ENCODE measurements at places on chromosomes 6 and 20. TPM values are rescaled to one million over a fixed set of nuclear protein-coding genes. Genes with fewer than 3 reads are reported as not detected.

The RBBP8NL gene
- not detected for polyA plus RNA-seq

The MRAP2 gene
- polyA plus RNA-seq = 0.03 TPM

The AIG1 gene
- polyA plus RNA-seq = 19.8 TPM

DNA sequence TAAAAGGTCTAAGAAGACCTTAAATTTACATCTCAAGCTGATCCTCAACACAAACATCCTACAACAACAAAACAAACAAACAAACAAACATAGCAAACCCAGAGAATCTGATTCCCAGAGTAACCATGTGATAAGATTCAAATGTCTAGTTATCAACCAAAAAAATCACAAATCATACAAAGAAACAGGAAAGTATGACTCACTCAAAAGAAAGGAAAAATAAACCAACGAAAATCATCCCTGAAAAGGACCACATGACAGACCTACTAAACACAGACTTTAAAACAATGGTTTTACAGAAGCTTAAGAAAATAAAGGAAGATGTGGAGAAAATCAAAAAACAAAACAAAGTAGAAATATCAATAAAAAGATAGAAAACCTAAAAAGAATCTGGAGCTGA lies 18.1 kb downstream of the VNN1 start:
- no peak for DNase-seq

GRCh38 chr6:2237001-2237400 lies 8.4 kb downstream of the GMDS start:
- DNase-seq = peak; percentile 98

GRCh38 chr6:130372786-130373185 lies 7.0 kb downstream of the TMEM200A start:
- peak; percentile 58 for DNase-seq

DNA sequence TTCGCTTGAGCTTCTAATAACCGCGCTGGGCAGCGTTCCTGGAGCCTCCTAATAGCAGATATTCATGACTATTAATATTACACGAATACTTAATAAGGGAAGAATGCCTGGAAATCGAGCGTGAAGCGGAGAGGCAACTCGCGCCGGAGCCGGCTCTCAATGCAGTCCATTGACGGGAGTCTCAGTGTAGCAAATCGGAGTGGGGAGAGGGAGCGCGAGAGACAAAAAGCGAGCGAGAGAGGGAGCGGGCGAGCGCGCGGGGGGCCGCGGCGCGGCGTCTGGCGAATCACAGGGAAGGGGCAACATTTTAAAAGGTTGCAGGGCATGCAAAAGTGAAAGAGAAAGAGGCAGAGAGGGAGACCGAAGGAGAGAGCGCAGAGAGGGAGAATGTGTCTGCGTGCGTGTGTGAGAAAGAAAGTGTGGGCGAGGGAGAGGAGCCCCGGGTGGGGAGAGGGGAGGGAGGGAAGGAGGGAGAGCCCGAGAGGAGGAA lies 2.9 kb downstream of the TFAP2A start:
- DNase-seq = peak; percentile 75

The RIMS1 gene
- 0.46 TPM for polyA plus RNA-seq

The PAX1 gene
- not detected for polyA plus RNA-seq

DNA sequence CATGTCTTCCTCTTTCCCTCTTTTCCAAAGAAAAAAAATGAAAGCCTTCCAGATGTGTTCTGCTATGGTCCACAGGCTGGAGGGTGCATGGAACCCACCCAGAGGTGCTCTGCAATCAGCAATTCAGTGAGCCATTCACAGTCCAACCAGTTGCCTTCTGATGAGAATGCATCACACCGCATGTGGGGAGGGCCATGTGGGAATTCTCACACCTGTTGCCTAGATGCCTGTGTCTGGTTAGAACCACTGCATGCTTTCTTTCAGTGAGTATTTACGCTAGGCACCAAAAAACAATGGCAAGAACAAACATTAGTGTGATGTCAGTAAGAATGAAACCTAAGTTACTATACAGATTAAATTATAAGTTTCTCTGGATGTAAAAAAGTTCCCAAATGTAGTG lies 311.6 kb upstream of the CDYL start:
- no peak for DNase-seq

- no peak for DNase-seq
These were observed 3.6 kb downstream of the NT5E start for GRCh38 chr6:85453490-85453889.

The KIAA1755 gene
- polyA plus RNA-seq = 4.7 TPM

The CLVS2 gene
- 0.02 TPM for polyA plus RNA-seq

The CST1 gene
- polyA plus RNA-seq = not detected

DNA sequence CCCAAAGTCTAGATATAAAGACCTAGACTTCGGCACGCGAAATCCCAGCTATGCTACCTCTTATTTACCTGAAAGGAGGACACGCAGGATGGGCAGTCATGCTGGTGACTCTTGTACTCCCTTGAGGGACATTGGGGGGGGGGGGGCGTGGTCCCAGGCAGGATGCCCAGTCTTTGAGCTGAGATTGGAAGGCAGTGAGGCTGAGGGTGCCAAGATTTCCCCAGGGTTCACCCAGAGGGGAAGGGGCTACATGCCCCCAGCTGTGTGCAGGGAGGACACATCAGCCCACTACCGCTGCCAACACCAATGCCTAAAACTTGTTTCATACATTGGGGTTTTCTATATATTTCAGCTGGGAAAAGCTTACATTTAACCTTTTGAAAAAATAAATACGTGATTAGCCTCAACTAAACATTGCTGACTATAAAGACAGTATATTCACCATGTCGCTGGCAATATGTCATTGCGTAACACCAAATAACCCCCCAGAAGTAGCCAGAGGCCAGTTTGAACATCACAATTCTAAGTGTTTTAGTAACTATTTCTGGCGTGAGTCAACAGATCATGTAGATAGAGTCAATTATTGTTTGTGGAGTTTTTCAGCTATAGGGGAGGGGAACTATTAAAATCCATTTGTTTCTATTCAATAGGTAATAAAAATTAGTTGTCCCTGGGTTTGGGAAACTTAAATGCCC lies 21.6 kb downstream of the MGME1 start:
- peak; percentile 58 for DNase-seq

DNA sequence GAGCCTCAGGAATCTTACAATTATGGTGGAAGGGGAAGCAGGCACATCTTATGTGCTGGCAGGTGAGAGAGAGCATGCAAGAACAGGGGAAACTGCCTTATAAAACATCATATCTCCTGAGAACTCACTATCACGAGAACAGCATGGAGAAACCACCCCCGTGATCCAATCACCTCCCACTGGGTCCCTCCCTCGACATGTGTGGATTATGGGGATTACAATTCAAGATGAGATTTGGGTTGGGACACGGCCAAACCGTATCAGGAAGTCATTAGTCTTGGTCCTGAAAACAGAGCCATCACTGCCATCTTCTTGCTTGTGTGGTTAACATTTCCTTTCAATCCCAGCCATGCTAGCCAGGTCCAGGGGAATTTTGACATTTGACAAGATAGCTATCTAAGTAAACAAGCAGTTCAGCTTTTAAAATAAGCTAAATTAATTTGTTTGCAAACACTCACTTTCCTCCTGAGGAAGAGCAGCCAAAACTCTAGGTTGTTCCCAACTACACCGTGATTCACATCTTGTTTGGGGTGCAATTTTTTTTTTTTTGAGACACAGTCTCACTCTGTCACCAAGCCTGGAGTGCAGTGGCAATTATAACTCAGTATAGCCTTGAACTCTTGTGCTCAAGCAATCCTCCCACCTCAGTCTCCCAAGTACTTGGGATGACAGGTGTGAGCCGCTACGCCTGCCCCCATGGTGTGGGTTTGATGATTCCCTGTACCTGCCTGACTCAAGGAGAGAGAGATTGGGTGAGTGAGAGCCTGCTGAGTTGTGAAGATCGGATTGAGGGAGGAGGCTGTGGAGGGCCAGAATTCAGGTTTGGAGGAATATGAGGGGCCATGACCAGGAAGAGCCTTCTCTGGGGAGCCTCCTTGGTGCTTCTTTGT lies 13.0 kb upstream of the PPP1R14C start:
- no peak for DNase-seq

The STMND1 gene
- polyA plus RNA-seq = not detected

The ARG1 gene
- polyA plus RNA-seq = not detected

DNA sequence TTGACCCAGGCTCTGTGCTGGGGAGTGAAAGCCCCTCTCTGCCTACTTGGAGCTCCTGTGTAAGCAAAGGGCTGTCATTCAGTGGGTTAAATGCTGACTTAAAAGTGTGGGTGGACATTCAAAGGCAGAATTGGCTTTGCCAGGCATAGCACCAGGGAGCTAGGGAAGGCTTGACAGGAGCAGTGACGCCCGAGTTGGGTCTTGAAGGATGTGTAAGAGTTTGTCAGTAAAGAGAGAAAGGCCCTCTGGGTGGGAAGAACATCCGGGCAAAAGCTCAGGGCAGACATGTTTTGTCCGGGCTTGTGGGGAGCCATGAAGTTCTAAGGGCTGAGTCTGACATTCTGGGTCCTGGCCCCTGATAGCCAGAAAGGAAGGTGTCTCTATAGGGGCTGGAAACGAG lies 27.9 kb upstream of the CHMP4B start:
- DNase-seq = no peak

DNA sequence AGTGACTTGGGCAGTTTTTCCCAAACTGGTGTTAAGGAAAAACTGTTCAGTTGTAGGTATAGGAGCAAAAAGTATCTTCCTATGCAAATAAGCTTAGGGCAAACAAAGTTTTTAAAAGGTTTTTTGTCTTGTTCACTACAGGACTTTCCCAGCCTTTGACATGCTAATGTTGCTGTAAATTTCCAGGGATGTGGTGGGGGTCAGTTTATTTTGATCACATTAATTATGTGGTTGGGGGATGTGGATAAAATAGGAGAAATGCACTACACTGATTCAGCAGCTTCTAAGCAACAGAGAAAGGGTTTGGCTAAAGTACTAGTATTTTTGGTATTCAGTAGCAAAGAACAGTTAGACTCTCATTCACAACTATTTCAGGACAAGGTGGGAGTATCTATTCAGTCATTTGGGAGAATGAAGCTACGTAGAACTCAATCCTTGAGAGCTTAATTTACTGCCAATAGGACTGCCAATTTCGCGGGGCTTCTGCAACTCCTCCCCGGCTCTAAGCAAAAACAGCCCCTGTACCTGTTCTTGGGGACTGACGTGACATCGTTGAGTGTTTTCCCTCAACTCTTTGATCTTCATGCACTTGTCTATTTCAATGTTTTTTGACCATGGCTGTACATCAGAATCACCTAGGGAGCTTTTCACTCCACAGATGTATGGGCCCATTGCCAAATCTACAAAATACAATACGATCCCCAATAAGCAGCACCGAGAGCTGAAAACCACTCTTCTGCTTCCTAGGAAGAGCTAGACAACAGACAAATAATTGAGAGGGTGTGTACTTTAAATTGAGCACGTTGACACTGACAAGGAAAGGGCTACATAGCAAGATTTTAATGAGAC lies 94.8 kb upstream of the NHSL1 start:
- no peak for DNase-seq

The EFCAB8 gene
- not detected for polyA plus RNA-seq

The TNFRSF6B gene
- polyA plus RNA-seq = 12.0 TPM

DNA sequence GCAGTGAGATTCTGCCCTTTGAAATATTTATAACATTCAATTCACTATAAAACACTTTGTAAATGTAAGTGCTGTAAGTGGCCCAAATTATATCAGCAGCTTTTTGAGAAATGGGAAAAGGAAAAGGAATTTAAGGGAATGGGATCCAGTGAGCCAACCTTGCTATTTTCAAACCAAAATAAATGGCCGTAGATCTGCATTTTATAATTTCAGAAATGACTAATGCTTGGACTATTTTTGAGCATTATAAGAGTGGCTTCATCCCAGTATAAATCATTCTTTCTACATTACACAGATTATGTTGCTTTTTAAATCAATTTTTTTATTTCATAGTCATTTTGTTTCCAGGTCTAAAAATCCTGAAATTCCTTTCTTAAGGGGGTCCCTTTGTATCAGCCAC lies 49.2 kb downstream of the ANKRD6 start:
- no peak for DNase-seq

The VIP gene
- not detected for polyA plus RNA-seq

GRCh38 chr6:12009180-12009685 lies 2.9 kb upstream of the HIVEP1 start:
- DNase-seq = no peak

DNA sequence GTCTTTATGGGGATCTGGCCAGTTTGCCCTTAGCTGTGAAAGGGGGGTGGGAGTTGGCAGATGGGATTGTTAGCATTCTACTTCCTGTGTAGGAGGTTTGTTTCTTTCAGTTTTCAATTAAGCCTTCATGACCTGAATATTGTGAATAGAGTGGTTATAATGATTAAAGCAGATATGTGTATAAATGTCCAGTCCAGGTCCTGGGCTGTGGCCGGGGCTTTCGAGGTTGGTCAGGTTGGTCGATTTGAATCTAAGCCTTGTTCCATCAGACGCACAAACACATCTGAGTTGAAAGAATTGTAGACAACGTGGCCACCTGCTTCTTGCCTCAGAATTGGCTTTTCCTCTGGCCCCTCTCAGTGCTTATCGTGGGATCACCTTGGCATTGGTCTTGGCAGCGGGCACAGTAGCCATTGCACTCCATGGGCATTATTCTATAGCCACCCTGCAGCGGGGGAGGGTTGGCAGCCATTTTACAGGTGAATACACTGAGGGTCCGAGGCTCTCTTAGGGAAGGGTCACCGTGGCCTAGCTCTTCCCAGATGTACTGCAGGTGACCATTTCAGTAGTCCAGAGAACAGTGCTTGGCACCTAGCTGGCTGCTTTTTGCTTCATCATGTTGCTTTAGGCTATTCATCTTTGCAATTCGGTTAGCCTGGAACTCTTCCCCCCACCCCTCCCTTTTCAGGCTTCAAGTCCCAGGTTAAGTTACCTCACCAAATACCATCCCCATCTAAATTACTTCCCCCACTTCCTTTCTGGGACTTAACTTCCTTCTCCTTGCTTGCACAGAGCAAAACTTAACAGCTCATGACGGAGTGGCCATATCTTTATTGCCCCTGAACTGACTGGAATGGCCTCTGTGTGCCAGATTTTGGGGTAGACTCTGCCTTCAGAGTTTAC lies 1.1 kb downstream of the RNF114 start:
- no peak for DNase-seq

GRCh38 chr6:113873043-113873667 lies 16.0 kb downstream of the MARCKS start:
- DNase-seq = no peak

GRCh38 chr20:37651932-37652331 lies 41.9 kb upstream of the CTNNBL1 start:
- DNase-seq = no peak

GRCh38 chr6:109024784-109025183 lies 69.9 kb downstream of the SESN1 start:
- DNase-seq = peak; percentile 2

- DNase-seq = no peak
These were observed 109.4 kb downstream of the ATXN1 start for GRCh38 chr6:16651871-16652270.

GRCh38 chr6:109039795-109040194 lies 54.9 kb downstream of the SESN1 start:
- DNase-seq = no peak

All from IMR-90 (cell line).